ENCODE measurements at places on chromosomes 6 and 20.

GRCh38 chr6:152094992-152095592 is 287.6 kb downstream of the ESR1 start:
- peak; percentile 62 for DNase-seq

GRCh38 chr6:118306392-118307238 is 241.5 kb upstream of the PLN start:
- no peak for DNase-seq

GRCh38 chr20:7692478-7692877 is 247.8 kb downstream of the HAO1 start:
- DNase-seq: no peak

DNA sequence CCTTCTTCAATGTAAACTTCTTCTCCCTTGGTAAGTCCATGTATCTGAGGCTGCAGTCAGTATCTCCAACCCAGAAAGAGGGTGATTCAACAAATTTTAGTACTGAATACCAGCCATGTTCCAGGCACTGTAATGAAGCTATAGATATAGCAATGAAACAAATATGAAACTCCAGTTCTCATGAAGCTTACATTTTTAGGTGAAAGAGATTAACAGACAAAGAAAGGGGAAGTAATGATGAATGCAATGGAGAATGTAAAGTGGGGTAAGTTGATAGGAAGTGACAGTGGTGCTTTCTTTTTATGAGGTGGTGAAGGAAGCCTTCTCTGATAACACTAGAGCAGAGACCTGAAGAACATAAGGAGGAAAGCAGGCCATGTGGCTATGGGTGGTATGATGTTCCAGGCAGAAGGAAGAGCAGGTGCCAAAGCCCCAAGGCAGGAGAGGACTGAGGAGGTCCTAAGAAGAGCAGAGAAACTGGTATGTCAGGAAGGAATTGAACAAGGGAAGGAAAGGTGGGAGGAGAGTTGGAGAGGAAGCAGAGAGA is 143.6 kb downstream of the TFAP2B start:
- DNase-seq: no peak

GRCh38 chr20:4406627-4407026 is 315.1 kb upstream of the PRND start:
- DNase-seq: no peak

GRCh38 chr6:141719476-141719875 is 413.2 kb upstream of the GJE1 start:
- DNase-seq: no peak

- DNase-seq: no peak
Measured at GRCh38 chr6:135753196-135753595, 98.3 kb upstream of the PDE7B start.

- DNase-seq: no peak
Measured at GRCh38 chr6:143940011-143940597, 68.0 kb downstream of the PLAGL1 start.

DNA sequence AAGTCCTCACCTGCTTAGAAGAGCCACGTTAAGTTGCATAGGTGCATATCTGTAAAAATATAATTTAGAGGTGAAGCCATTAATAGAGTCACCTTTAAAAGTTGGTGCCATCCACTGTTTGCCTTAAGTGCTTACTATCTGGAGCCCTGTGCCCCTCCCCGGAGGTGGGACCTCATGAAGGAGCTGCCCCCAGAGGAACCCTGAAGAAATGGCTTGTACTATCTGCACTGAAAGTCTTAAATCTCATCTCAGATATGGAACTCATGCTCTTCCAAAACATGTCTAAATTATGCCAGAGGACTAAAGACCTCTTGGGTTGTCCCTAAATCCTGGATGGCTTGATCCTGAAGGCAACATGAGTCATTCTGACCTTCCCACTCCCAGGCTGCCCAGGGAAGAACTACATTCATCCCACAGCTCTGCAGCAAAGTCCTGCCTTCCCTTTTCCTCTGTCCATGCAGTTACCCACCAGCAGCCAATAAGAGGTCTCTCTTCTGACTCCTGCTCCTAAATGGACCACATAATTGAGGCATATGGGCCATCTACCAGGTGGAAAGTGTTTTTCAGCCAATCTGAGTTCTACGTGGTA is 85.3 kb downstream of the ASXL1 start:
- DNase-seq: no peak

Data from right lobe of liver (tissue), 6 donors.